ENCODE measurements at places on chromosomes 2 and 18.

GRCh38 chr2:10650761-10651160 is 39.0 kb downstream of the NOL10 start:
- no peak for DNase-seq

- no peak for DNase-seq
Measured at GRCh38 chr2:238433941-238434845, 7.5 kb downstream of the ASB1 start.

DNA sequence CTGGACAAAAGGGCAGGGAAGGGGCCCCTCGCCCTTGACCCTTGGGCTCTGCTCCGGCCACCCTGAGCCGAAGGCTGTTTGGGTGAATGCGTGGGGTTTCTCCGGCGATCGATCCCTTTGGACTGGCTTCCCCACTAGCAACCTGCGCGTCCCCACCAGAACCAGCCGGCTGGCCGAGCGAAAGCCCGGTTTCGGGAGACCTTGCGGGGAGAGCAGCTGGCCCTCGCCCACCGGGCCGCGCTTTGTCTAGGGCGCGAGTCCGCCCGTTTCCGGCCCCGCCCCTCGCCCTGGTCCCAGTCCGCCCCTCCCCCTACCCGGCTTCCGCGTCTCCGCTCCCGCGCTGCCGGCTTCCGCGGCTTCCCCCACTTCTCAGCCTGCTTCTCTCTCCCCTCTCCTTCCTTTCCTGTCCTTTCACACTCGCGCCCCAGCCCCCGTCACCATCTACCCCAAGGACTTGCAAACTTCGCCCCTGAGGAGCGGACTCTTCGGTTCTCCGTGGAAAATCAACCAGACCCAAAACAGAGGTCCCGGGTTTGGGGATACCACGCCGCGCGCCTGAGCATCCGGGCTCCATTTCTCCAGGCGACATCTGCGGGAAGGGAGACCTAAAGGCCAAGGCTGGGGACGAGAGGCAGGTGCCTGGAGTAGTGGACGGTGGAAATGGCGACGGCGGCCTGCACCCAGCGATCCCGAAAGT is 48.0 kb upstream of the ATP6V1B1 start:
- DNase-seq: no peak

DNA sequence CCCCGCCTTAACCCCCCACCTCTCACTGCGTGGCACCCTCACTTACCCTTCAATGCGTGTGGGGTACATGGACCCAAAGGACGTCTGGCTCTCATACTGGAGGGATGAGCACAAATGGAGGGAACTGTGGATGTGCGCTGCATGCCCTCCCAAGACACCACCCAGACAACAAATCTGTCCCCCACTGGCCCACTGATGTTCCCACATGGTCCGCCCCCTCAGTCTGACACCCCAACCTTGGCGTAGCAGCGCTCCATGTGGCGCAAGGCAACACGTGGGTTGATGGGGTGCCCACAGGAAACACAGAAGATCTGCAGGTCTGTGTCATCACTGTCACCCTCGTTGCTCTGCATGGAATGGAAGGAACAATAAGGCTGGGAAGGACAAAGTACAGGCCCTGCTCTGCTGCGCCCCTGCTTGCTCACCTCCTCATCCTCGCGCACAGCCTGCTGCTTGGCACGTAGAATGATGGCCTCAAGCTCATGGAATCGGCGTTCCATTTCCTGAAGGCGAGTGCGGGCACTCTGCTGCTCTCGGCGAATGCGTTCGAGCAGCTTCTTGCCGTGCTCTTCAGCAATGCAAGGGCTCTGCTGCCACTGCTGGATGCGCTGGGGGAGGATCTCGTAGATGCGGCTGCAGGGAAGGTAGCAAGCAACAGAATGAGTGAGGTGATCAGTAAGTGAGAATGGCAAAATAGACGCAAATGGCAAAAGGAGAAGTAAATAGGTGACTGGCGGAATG is 2.3 kb upstream of the MBD1 start:
- no peak for DNase-seq

GRCh38 chr2:67246791-67247190 is 150.3 kb upstream of the ETAA1 start:
- DNase-seq: no peak

GRCh38 chr2:72543497-72544216 is 282.2 kb downstream of the EXOC6B start:
- DNase-seq: no peak

DNA sequence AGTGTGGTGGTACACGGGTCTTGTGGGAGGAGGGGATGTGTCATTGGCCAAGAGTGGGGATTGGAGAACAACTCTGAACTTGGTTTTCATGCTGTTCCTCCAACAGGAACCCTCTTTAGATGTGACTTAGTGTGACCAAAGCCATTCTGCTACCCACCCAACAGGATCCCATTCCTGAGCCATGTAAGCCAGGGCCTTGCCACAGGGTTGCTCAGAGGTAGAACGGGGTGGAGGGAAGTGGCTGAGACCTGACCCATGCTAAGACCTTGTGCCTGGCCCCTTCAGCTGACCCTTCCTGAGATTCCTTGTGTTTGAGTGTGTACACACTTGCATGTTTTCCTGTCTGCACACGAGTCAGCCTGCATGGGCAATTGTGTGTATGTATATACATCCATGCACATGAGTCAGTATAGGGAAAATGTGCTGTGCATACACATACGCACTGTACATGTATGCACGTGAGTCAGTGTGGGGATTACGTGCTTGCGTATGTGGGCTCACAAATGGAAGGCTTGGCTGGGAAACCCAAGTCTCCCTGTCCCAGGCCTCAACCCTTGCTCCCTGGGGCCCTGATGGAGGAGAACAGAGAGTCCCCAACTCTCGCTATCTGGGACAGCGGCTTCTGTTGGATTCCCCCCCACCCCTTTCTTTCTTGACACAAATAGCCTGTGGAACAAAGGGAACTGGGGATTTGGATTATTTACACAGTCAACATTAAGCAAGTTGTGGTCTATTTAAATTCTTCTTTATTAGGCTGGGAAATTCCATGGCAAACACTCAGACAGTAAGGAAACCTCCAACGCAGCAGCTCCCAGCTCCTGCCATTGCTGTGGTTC is 339.8 kb downstream of the DYSF start:
- DNase-seq: no peak

DNA sequence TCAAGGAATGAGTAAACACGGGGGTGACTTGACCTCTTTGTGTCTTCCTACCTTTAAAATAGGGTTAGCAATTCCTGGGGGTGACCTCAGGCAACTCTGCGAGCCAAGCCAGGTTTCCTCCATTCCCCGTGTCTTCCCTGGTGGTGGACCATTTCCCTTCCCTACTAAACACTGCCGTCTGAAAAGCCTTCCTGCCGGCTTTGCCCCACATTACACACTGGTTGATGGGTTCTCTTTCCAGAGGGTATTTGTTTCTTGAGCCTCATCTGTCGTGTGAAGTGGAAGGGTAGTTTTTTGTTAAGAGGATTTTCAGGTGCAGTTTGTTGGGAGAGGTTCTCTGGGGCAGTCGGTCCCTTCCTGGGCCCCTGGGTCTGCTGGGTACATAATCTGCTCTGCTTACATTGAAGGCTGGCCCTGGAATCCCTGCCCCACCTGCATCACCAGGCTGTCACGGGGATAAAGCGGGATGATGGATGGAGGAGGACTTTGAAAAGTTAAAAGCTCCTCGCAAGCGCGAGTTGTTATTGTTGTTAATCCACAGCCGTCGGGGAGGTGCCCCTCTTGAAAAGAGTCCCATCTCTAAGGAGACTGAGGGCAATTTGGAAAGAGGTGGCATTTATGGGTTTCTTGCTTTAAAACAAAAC is 175.4 kb upstream of the SPRED2 start:
- DNase-seq: no peak

GRCh38 chr2:104733226-104733943 is 120.5 kb upstream of the POU3F3 start:
- no peak for DNase-seq

GRCh38 chr2:17804358-17804757 is 11.9 kb upstream of the MSGN1 start:
- no peak for DNase-seq

- DNase-seq: no peak
Measured at GRCh38 chr2:137138263-137138662, 372.9 kb downstream of the THSD7B start.

DNA sequence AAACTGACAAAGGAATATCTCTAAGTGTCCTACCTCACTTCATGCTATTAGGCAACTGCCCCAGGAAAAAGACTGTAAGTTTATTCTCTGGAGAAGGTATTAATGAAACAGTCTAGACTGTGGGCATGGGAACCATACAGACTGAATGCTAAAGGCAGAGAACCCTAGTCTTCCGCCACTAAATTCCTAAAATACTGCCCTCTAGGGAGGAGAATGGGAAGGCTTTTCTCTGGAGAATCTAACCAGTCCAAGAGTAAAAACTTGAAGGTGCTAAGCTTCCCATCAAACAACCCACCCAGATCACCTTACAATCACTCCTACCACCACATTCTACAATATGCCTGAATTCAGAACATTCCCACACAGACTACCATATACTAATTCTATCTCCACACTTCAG is 3.4 kb downstream of the SRBD1 start:
- no peak for DNase-seq

GRCh38 chr2:42115588-42115987 is 53.6 kb upstream of the EML4 start:
- no peak for DNase-seq
